ENCODE measurements at places on chromosomes 6 and 20. TPM values are rescaled to one million over a fixed set of nuclear protein-coding genes. Genes with fewer than 3 reads are reported as not detected.

DNA sequence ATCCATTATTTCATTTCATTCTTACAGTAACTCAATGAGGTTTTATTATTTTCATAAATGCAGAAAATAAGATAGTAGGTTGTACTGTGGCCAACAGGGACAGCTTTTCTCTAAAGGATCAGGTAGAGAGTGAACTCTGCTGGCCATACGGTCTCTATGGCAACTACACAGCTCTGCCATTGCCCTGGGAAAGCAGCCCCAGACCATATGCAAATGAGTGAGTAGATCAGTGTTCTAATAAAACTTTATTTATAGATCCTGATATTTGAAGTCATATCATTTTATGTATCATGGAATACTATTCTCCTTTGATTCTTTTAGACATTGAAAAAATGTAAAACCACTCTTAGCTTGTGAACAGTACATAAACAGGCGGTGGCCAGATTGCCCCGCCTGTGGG, 192.5 kb upstream of the RREB1 start:
- H3K27me3 ChIP-seq: no peaks in the 10 kb centered on the region
- H3K4me1 ChIP-seq: no peaks in the 10 kb centered on the region
- no peak overlapping the region for H3K27ac ChIP-seq
- peak; percentile 30 for DNase-seq
- H3K4me3 ChIP-seq: no peak overlapping the region

DNA sequence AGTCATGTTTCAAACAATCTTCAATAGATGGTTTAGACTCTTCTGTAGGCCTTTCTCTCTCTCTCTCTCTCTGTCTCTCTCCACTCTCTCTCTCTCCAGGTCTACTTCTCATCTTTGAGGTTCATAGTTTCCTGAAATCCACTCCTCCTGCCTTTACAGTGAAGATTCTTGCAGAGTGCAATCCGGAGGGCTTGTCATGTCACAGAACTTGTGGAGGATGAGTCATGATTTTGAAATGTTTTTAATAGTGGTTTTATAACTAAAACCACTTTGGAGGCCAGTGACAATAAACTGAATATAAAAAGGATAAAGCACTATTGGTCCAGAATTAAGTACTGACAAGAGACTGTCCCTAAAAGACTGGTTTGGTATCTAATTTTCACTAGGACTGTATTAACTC, 156.3 kb downstream of the KIF6 start:
- H3K4me3 ChIP-seq: no peak overlapping the region
- H3K36me3 ChIP-seq: no peaks in the 10 kb centered on the region
- H3K4me1 ChIP-seq: no peaks in the 10 kb centered on the region
- no peaks in the 10 kb centered on the region for H3K27me3 ChIP-seq

GRCh38 chr6:53139841-53140413, 8.7 kb downstream of the GCM1 start:
- H3K4me3 ChIP-seq: no peak overlapping the region
- no peak overlapping the region for H3K27ac ChIP-seq
- DNase-seq: no peak
- H3K27me3 ChIP-seq: no peaks in the 10 kb centered on the region
- no peaks in the 10 kb centered on the region for H3K36me3 ChIP-seq

DNA sequence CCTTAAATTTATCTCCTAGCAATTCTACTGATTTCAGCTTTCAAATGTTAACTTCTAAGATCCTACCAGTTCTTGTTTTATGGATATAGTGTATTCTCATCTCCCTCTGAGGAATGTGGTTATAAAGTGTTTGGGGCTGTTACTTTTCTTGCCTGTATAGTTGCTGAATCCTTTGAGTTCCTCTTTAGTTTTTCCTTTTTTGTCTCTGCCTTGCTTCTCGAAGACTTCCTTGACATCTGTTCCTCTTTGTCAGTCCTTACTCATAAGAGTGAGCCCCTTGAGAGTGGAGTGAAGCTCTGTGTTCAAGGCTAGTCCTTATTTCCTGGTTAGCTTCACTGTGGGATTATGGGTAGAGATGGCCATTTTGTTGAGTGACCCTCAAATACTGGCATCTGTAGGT, 84.6 kb downstream of the ELOVL4 start:
- no peaks in the 10 kb centered on the region for H3K4me1 ChIP-seq
- H3K27ac ChIP-seq: no peak overlapping the region
- no peaks in the 10 kb centered on the region for H3K36me3 ChIP-seq
- DNase-seq: no peak
- H3K27me3 ChIP-seq: no peaks in the 10 kb centered on the region

GRCh38 chr20:22740829-22741228, 156.5 kb upstream of the FOXA2 start:
- H3K27me3 ChIP-seq: no peaks in the 10 kb centered on the region
- no peak overlapping the region for H3K4me3 ChIP-seq
- no peaks in the 10 kb centered on the region for H3K36me3 ChIP-seq
- H3K27ac ChIP-seq: no peak overlapping the region
- no peak for DNase-seq

GRCh38 chr6:10391799-10392198, 23.1 kb downstream of the TFAP2A start:
- peak; percentile 79 for DNase-seq
- H3K27ac ChIP-seq: no peak overlapping the region
- peak overlapping the region; percentile 50 for H3K4me3 ChIP-seq
- peaks cover 99% of the 10 kb centered on the region for H3K27me3 ChIP-seq

DNA sequence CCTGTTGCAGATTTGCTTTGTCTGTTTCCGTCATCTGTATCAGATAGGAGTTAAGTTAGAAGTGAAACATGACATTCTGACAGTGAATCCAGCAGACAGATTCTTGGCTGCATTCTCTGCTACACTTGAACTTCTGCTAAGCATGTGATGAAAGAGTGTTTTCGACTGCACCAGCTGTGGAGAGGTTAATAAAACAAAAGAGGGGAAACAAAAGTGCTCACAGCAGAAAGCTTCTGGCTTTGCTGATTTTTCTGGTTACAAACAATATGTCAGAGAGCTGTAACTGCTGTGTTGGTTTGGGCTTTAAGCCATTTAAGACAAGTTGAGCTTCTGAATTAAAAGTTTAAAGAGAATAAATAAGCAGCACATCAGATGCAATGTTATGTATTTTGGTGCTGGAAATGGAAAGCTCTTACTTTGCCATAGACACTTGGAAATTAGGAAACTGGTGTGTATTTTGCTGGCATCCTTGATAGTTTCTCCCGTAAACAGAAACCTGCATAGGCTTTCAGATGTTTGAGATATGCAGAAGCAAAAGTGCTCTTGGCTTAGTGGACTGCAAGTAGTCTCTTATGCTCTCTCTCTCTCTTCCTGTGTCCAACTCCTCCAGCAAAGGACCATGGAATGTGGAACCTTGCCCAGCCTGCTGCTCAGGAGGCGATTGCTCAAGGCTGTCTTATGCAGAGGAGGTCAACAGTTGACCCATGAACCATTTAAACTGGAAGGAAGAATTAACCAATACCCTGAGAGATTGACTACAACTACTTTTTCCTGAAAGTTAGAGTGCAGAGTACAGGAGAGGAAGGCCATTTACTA, 104.9 kb downstream of the RPS12 start:
- DNase-seq: peak; percentile 18
- H3K4me1 ChIP-seq: no peaks in the 10 kb centered on the region
- H3K4me3 ChIP-seq: no peak overlapping the region
- no peaks in the 10 kb centered on the region for H3K36me3 ChIP-seq
- H3K27me3 ChIP-seq: no peaks in the 10 kb centered on the region
- no peak overlapping the region for H3K27ac ChIP-seq

- H3K27me3 ChIP-seq: no peaks in the 10 kb centered on the region
- H3K4me1 ChIP-seq: no peaks in the 10 kb centered on the region
- DNase-seq: peak; percentile 75
- H3K27ac ChIP-seq: 0 out of 2 replicates have a peak overlapping the region, but pooled peaks have one; percentile 2
Observed at GRCh38 chr6:138428944-138429598, 25.0 kb downstream of the HEBP2 start.

- no peaks in the 10 kb centered on the region for H3K27me3 ChIP-seq
- H3K36me3 ChIP-seq: no peaks in the 10 kb centered on the region
- H3K27ac ChIP-seq: no peak overlapping the region
- peaks cover 4% of the 10 kb centered on the region for H3K4me1 ChIP-seq
Observed at GRCh38 chr6:136752554-136752953, 39.7 kb downstream of the MAP3K5 start.

DNA sequence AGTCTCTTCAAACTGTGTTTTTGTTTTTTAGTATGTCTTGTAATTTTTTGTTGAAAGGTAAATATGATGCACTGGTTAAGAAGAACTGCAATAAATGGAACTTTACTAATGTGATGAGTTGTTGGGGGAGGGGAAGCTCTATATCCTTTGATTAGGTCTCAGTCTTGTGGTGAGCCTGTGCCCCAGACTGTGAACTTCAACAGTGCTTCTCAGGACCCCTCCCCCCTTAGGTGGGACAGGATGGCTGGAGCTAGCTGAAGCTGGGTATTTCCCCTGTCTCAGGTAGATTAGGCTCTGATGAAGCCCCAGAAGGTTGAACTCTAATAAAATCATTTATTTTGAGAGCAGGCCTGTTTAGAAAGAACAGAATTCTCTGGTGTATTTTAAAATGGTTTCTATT, 31.4 kb upstream of the TASP1 start:
- DNase-seq: peak; percentile 42
- H3K27ac ChIP-seq: no peak overlapping the region
- no peaks in the 10 kb centered on the region for H3K27me3 ChIP-seq

DNA sequence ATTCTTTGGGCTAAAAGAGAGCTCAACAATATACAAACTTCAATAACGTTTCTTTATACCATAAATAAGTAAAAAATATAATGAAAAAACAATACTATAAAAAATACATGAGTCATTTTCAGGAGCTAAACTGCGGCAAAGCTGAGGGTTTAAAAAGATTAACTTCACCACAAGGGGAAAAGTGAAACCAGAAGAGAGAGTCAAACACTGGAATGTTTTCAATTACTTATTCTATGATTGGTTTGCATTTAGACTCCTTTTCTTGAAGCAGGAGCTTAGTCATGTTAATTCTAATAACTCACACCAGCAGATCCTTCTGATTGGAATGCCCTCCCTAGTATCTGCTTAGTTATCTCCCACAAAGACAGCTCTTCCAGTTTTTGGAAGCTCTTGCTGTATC, 627.3 kb downstream of the UTRN start:
- DNase-seq: peak; percentile 10
- no peaks in the 10 kb centered on the region for H3K27me3 ChIP-seq
- no peak overlapping the region for H3K4me3 ChIP-seq

GRCh38 chr6:87968435-87969278, 79.0 kb upstream of the SPACA1 start:
- peaks cover 23% of the 10 kb centered on the region for H3K4me1 ChIP-seq
- peak; percentile 55 for DNase-seq
- H3K4me3 ChIP-seq: peak overlapping the region; percentile 53
- H3K27ac ChIP-seq: no peak overlapping the region
- no peaks in the 10 kb centered on the region for H3K36me3 ChIP-seq

GRCh38 chr6:62042429-62042828, 243.6 kb downstream of the KHDRBS2 start:
- DNase-seq: no peak
- H3K36me3 ChIP-seq: no peaks in the 10 kb centered on the region
- H3K4me3 ChIP-seq: no peak overlapping the region

GRCh38 chr6:12421596-12421995, 131.4 kb downstream of the EDN1 start:
- no peak overlapping the region for H3K4me3 ChIP-seq
- no peaks in the 10 kb centered on the region for H3K36me3 ChIP-seq
- H3K27me3 ChIP-seq: no peaks in the 10 kb centered on the region

DNA sequence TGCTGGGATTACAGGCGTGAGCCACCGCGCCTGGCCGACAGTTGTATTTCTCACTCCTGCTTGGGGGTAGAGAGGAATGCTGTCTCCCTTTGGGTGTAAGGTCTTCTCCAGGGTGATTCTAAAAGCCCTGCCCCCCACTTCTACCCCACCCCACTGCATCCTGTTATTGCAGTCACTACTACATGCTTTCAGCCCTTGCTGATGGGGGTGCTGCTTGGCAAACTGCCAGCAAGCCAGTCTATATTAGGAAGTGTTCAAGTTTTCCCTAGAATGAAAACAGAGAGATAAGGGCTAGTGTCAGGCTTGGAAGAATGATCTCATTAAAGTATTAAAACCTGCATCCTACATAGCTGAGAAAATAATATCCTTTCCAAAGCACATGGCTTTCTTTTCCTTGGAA, 31.3 kb downstream of the TTI1 start:
- H3K4me3 ChIP-seq: no peak overlapping the region
- DNase-seq: no peak
- no peaks in the 10 kb centered on the region for H3K4me1 ChIP-seq
- peaks cover 51% of the 10 kb centered on the region for H3K36me3 ChIP-seq

DNA sequence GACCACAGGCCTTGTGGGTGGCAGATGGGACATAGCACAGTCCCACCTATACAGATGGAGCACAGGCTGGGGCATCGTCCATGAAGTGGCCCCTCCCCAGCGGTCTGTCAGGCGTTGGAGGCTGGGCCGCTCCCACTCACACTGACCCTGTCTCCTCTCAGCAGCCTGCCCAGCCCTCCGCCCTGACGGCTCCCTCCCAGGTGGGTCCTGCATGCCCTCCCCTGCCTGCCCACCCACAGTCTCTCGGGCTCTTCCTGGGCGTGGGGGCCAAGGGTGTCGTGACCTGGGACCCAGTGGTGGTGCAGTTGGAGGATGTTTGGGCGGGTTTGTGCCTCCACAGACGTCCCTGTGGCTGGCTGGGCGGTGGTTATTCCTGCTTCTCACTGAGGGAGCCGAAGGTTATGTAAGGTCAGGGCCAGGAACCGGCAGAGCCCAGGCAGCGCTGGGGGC, 22.3 kb downstream of the COL20A1 start:
- no peak for DNase-seq
- H3K27ac ChIP-seq: no peak overlapping the region
- no peaks in the 10 kb centered on the region for H3K4me1 ChIP-seq
- no peaks in the 10 kb centered on the region for H3K27me3 ChIP-seq
- H3K36me3 ChIP-seq: no peaks in the 10 kb centered on the region
- no peak overlapping the region for H3K4me3 ChIP-seq

DNA sequence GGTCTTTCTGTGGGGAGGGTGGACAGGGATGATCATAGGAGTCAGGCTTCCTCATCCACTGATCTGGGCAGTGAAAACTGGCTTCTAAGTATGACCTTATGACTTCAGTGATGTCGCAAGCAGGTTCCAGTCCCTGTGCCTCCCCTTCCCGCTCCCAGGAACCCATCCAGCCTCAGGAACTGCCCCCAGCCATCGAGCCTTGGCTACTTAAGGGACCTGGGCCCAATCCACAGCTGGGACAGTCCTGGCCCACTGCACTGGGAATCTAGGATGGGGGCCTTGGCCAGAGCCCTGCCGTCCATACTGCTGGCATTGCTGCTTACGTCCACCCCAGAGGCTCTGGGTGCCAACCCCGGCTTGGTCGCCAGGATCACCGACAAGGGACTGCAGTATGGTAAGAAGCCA, at the start of gene LBP:
Gene LBP (plus strand): TSS at position 236 of the 405 bp plus-strand sequence. CDS start 35 bp downstream, at position 271.
- no peaks in the 10 kb centered on the region for H3K36me3 ChIP-seq
- H3K27me3 ChIP-seq: no peaks in the 10 kb centered on the region
- no peak within 1 kb of the TSS for H3K4me3 ChIP-seq
- peaks cover 26% of the 10 kb centered on the region for H3K4me1 ChIP-seq

Gene TRIM38
- 0.58 TPM for total RNA-seq

Gene ZNF184
- total RNA-seq: 7.7 TPM

Gene VNN1
- total RNA-seq: not detected

Gene SYNGAP1
- 36.9 TPM for total RNA-seq

Gene BANF2
- not detected for total RNA-seq

Gene CITED2
- 76.9 TPM for total RNA-seq

Gene FERMT1
- 15.8 TPM for total RNA-seq

Gene OTOR
- total RNA-seq: not detected

All from GM23338 (cell line).